ENCODE measurements at places on chromosomes 4 and X.
A peak's percentile ranks its signal among the peaks of the same experiment; 100 is the strongest.

DNA sequence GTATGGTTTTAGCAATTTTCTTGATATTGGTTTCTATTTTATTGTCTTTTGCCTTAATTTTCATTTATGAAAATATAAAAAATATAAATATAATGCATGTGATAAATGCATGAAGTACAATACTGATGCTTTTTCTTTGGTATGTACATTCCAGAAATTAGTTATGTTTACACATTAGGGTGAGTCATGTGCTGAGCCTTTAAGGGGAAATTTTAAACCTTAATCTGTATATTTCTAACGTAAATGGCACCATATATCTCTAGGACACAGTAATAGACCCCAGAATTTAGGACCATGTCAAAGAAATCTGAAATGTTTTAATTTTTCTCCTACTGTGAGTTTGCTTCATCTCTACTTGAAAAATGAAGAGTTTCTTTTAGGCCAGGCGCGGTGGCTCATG is 117.8 kb upstream of the SPRY1 start:
- no peak for DNase-seq

DNA sequence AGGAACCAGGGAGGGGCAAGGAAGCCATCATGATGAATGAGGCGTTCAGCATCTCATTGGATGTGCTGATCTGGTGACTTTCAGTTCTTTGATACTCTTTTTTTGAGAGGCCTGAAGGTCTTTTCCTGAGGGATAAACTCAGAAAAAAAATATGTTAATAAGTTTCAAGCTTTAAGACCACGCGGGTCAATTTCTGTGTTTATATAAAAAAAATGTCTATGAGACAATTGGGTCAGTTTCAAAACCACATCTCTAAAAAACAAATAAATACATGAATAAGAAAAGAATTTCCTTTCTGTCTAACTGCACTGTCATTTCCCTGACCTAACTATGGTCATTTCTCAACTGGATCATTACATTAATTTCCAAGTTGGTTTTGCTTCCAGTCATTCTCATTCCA is 62.6 kb downstream of the TRIML1 start:
- DNase-seq, result no peak

- no peak for DNase-seq
These were observed 2387.7 kb upstream of the TENM3 start for GRCh38 chr4:179855469-179855868.

GRCh38 chrX:6904156-6904555 is 243.4 kb upstream of the STS start:
- no peak for DNase-seq

DNA sequence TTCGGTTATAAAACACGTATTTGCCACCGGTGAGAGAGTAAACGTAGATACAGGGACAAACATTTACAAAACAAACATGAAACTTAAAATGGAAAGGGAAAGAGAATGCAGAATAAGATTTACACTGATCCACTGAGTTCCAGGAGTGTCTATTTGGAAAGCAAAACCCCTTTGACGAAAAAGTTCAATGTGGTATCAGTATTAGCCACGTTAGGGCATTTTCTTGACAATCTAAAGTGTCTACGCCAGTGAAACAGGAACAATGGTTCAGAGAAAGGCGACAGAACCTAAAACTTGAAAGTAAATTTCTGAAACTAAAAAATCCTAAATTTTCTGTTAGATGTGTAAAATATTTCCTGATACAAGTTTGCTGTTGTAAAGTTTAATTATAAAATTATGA is 278.5 kb upstream of the TENM3 start:
- no peak for DNase-seq

DNA sequence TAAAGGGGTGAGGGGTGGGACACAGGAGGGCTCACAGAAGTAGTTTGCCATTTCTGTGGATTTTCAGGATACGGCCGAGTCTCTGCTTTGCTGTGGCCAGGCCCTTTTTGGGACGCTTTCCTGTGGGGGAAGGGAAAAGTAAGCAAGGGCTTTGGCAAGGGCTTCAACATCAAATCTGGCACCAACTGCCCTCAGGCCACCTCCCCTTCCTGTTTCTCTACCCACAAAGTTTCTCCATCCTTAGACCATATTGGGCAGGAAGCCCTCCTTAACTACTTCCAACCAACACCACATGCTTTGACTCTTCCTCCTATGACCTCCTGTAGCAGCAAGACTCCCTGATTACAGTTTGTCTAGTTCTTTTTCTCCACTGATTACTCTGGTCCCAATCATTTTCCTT is 105.1 kb downstream of the PHF8 start:
- no peak for DNase-seq

DNA sequence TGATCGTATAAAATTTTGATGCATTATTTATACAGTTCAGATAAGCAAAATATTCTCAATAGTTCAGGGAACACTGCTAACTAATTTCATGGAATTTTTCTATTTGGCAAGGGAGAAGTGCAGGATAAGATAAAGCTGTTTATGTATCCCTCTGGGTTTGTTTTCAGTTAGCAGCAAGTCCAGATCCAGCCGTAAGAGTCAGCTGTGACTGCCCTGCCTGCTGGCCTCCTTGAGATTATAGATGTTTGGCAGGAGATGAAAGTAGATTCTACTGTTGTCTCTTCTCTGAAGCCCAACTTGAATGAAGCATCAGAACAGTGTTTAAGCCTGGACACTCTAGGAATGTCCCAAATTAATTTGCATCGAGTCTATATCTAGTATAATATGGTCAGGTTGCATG is 29.5 kb downstream of the ANTXR2 start:
- no peak for DNase-seq

- DNase-seq, result no peak
These were observed 28.5 kb downstream of the TENM3 start for GRCh38 chr4:182271731-182272130.

DNA sequence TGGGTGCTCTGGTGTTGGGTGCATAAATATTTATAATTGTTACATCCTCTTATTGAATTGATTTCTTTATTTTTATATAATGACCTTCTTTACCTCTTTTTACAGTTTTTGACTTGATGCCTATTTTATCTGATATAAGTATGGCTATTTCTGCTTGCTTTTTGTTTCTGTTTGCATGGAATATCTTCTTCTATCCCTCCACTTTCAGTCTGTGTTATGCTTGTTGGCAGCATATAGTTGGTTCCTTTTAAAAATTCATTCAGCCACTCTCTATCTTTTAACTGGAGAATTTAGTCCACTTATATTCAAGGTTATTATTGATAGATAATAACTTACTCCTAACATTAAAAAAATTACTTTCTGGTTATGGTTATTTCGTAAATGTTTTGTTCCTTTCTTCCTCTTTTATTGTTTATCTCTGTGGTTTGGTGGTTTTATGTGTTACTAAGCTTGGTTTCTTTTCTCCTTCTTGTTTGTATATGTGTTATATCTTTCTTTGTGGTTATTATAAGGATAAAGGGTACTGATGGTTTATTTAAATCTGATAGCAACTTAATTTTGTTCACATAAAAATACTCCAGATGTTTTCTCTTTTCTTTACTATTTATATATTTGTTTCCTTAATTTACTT is 69.5 kb downstream of the IL15 start:
- DNase-seq, result no peak

DNA sequence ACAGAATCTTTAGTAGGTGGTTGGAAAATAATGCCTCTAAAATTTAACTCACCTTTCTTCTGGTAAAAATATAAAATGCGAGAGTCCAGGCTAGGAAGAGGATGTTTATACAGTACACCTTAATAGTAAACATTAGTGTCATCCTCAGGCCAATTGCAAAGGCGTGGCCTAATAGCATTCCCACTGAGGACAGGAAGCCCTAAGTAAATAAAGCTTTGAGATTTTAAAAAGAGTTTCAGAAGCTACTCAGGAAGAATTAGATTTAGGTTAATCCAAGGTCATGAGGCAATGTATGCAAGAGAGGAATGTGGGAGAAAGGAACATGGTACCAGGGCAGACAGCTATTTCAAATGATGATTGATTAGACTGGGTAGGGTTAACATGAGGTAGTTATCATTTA is 49.5 kb downstream of the RPGR start:
- no peak for DNase-seq

- DNase-seq, result no peak
These were observed 65.8 kb downstream of the GPR101 start for GRCh38 chrX:136967966-136968365.

DNA sequence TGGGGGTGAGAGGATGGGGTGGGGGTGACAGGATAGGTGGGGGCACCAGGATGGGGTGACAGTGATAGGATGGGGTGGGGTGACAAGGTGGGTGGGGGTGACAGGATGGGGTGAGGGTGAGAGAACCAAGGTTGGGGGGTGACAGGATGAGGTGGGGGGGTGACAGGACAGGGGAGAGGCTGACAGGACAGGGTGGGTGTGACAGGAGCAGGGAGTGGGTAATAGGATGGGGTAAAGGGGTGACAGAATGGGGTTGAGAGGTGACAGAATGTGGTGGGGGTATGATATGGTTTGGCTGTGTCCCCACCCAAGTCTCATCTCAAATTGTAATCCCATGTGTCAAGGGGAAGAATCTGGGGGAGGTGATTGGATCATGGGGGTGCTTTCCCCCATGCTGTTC is 26.0 kb downstream of the RNF212 start:
- no peak for DNase-seq

DNA sequence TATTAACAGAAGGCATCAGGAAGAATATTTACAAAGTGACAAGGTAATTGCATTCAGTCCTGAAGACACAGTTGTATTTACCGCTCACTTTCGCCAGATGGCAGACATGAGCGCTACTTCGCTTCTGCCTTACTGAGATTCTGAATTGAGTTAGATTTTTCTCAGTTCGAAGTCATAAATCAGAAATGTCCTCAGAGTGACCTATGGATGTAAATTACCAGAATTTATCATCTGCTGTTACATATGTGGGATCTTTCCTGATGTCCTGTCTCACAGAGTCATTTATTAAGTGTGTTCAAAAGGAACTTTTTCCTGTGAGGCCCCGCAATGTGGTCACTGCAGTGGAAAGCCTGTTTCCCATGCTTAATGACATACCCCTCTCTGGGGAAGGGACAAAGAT is 97.3 kb upstream of the DCLK2 start:
- peak; percentile 20 for DNase-seq

- no peak for DNase-seq
These were observed 201.8 kb downstream of the SOWAHB start for GRCh38 chr4:76696109-76696508.

DNA sequence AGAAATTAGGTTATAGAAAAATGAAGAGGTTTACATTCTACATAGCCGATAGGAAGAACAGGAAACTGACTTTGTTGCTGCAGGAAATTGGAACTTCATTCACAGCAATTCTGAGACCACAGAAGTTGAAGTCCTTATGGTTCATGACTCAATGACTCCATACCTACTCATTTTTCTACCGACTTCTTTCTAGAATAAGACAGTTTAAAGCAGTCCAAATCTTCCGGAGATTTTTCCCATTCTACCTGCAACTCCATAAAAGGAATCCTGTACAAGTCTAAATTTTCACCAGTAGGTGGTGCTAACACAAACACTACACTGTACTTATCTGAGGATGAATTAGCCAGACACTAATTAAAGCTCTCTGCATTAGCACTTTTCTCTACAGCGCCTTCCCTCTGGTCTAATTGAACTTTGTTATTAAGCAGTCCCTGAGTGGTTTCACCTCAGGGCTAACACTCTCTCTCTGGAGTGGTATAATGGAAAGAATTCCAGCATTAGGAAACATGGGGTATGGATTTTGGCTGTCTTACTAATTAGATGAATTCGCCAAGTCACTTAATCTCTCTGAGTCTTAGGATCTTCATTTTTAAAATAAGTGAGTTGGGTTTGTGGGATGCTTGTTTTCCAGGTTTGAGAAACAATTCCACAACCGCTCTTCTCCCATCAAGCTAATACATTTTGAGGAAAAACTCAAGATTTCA is 167.9 kb downstream of the SMIM20 start:
- no peak for DNase-seq

GRCh38 chr4:160370046-160370445 is 1267.2 kb downstream of the RAPGEF2 start:
- no peak for DNase-seq

- DNase-seq, result no peak
These were observed 320.4 kb upstream of the SLC7A11 start for GRCh38 chr4:138562544-138562991.

- DNase-seq, result no peak
These were observed 72.6 kb downstream of the NWD2 start for GRCh38 chr4:37317104-37317643.

GRCh38 chr4:140719022-140719421 is 37.2 kb downstream of the TBC1D9 start:
- DNase-seq, result no peak

- DNase-seq, result no peak
These were observed 642 bp downstream of the HMGN5 start for GRCh38 chrX:81201071-81201470.

- DNase-seq, result no peak
These were observed 40.1 kb upstream of the UGT8 start for GRCh38 chr4:114558446-114559020.

GRCh38 chr4:170087163-170087700 is 2.5 kb downstream of the AADAT start:
- no peak for DNase-seq

DNA sequence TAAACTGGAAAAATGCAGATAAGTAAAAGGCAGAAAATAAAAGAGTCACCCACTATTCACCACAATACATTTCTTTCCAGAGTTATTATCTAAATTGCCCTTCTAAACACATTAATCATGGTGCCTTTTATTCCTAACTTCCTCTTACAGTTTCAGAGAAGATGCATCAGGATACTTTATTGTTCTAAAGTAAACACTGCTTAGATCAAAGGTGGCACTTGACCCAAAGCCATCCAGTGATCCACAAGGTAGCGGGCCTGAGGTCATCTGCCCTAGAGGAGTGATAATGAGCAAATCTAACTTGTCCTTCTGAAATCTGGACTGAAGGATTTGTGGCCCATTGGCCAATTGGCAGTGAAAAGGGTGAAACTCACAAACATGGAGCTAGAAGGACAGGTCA is 12.0 kb upstream of the TMEM154 start:
- no peak for DNase-seq

DNA sequence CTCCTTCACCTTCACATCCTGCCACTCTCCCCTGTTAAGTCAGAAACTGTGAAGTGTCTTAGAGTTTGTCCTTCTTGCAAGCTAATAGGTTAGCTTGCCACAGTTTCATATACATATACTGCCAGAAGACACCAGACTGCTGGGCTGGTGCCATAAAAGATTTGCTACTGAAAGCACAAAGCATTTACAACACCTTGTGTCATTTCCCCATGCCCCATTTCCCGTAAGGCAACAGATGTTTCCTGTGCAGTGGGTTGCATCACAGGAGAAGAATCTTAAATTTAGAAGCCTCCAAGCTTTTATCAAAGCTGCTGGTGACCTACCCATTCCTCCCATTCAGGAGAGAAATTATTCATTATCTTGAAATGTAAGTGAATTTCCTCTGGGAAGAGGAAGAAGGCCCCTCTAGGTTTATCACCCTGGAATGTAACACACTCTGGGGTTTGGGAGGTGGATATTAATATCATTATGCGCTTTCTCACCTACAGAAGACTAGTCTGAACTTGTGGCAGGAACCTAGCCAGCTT is 34.5 kb upstream of the RAB33B start:
- peak; percentile 17 for DNase-seq

GRCh38 chrX:43939187-43939926 is 33.8 kb downstream of the NDP start:
- DNase-seq, result no peak

DNA sequence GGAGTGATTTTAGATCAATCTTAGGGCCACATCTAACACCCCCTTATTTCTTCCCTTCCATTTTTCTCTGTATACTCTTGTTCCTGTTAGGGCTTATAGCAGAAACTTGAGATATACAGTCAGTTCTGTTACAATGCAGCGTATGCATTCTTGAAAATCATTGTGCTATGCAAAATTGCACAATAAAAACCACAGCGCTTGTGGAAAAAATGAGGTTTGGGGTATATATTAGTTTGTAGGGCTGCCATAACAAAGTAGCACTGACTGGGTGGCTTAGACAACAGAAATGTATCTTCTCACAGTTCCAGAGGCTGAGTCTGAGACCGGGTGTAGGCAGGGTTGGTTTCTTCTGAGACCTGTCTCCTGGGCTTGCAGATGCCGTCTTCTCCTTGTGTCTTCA is 59.0 kb downstream of the WWC2 start:
- DNase-seq, result no peak

All from GM06990 (cell line).